ENCODE measurements at places on chromosomes 7 and 10.
A peak's percentile ranks its signal among the peaks of the same experiment; 100 is the strongest.

GRCh38 chr7:29956487-29956836, 33.1 kb downstream of the SCRN1 start:
- no peak for DNase-seq

DNA sequence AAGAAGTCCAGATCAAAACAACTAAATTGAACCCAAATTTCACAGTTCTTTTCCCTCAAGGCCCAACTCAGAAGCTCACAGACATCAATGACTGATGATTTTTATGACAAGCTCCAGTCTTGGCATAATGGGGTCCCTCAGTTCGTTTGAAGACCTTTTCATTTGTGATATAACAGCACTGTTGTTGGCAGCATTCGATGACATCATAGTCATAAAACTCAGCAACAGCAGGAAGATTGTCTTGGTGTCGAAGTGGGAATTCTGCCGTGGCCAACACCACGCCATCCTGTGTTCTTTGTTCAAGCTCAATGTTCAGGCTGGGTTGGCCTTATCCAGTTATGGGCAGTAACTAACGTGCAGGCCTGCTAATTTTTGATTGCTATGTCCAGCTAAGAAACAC, 261.7 kb downstream of the C7orf25 start:
- DNase-seq = no peak

GRCh38 chr7:130329681-130330080, 14.9 kb upstream of the CPA5 start:
- no peak for DNase-seq

GRCh38 chr7:158727690-158728089, 23.1 kb upstream of the NCAPG2 start:
- DNase-seq = no peak

- DNase-seq = no peak
Measured at GRCh38 chr7:132516042-132516840, 60.0 kb downstream of the PLXNA4 start.

- no peak for DNase-seq
Measured at GRCh38 chr7:36795451-36796021, 71.2 kb upstream of the AOAH start.

DNA sequence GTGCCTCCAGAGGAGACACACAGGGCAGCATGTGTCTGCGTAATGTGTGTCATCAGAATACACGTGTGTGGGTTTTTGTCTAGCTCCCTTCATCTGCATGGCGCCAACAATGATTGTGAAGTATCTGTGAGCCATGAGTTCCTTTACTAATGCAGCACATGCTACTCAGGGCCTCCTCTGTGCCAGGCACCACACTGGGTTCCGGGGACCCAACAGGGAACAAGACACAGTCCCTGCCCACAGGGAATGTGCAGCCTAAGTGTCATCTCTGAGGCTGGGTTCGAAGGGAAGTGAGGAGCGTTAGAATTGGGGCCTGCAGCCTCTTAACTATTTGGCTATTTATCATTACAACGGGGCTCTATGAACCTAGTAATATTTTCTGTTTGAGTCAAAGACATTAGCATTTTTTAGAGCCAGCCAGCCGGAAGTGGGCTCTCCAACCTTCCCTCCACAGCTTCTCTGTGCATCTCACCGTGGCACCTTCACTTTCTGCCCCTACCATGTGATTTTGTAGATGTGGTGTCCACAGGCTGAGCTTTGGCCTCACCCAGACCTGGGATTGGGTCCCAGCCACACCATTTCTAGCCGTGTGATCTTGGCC, 43.9 kb upstream of the SRGN start:
- DNase-seq = peak; percentile 49

GRCh38 chr7:21828841-21829240, 116.9 kb downstream of the CDCA7L start:
- no peak for DNase-seq

GRCh38 chr7:69610374-69611084, 12.3 kb downstream of the AUTS2 start:
- DNase-seq = no peak

- DNase-seq = no peak
Measured at GRCh38 chr7:128874140-128875031, 11.7 kb downstream of the ATP6V1F start.

GRCh38 chr7:94436700-94437099, 42.0 kb downstream of the COL1A2 start:
- no peak for DNase-seq

DNA sequence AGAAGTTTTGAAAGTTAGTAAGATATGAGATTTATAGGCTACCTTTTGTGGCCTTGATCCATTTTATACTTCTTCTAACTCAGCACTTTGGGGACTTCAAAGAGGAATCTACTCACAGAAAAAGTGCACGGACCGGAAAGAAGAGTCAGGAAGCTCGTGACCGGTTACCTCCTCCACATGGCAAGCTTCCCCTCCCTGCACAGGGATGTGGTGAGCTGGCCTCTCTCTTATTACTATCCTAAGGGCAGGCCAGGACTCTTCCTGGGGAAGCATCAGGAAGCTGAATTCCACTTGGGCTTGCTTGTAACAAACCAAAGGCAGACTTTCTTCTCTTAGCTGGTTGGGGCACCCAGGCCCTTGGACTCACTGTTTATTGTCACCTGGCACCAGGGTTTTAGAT, 170.8 kb upstream of the GLI3 start:
- DNase-seq = no peak

- DNase-seq = peak; percentile 3
Measured at GRCh38 chr10:28177944-28178637, 124.8 kb downstream of the MPP7 start.

- DNase-seq = no peak
Measured at GRCh38 chr7:101586078-101586905, 42.8 kb downstream of the MYL10 start.

DNA sequence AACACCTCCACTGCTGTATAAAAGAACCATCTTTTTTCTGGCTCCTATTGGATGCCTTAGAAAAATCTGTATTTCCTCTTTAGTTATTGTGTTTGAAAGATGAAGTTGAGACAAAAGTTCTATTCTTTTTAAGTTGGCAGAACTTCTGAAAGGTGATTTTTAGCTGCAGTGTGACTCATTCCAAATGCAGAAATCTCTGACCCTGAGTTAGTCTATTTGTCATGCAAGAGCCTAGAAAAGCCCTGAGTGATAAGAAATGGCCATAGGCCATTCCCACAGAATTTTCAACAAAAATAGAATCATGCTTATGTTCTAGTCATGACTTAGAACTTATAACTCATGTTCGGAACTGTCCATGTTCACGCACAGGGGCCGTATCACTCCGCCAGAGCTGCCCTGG, 89.1 kb downstream of the EGFR start:
- no peak for DNase-seq

DNA sequence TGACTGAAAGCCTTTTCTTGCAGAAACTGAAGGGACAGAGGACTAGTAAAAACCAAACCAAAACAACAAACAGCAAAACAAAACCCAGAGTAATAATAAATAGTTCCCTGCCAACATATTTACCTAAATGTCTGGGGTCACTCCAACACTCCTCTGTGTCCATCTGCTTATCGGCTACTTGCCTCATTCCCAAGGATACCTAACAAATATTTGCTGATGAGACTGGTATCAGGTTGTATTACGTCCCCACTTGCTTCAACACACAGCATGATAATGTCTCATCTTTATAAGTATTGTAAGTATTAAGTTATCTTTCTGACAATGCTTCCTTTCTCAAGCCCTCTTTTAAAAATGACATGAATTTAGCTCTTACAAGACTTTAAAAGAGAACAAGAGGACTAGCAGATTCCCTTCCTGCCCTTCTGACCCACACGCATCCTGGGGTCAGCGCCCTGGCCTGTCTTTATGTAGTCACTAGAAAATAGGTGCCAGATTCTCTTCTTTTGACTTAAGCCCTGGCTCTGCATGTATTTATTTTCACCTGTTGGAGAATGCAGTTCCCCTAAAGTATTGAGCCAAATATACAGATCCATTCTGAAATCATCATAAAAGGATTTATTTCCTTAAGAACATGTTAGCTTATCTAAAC, 110.2 kb downstream of the SEM1 start:
- no peak for DNase-seq

DNA sequence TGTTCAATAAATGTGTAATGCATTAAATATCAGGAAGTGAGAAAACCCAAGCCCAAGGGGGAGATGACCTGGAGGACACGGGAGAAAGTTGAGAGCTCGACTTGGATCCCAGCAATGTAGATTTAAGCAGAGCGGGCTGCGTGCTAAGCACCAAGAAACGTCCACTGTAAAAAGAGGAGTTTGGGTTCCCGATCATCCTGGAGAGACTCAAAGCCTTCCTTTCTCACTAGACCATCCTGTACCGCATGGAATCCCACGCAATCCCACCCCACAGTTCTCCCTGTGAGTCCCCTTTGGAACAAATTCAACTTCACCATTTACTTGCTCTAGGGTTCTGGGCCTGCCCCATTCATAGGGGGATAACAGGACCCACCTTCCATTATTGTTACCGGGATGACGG, 2.4 kb downstream of the TRPV6 start:
- no peak for DNase-seq

- DNase-seq = no peak
Measured at GRCh38 chr10:27658788-27659187, 86.8 kb downstream of the MKX start.

DNA sequence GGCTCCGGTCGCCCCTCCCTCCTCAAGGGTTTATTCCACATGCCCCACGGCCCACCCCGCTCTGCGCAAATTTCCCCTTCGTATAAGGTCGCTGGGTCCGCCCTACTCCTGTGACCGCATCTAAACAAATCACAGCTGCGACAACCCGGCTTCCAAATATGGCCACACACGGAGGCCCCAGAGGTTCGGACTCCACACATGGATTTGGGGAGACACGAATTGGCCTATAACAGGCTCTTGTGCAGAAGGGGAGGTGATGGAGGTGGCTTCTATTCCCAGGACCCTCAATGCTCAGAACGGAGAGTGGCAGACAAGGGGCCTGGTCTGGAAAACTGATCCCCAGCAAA, 90.1 kb downstream of the FOXL3 start:
- DNase-seq = peak; percentile 3

- DNase-seq = no peak
Measured at GRCh38 chr10:120656107-120656506, 195.1 kb upstream of the WDR11 start.

DNA sequence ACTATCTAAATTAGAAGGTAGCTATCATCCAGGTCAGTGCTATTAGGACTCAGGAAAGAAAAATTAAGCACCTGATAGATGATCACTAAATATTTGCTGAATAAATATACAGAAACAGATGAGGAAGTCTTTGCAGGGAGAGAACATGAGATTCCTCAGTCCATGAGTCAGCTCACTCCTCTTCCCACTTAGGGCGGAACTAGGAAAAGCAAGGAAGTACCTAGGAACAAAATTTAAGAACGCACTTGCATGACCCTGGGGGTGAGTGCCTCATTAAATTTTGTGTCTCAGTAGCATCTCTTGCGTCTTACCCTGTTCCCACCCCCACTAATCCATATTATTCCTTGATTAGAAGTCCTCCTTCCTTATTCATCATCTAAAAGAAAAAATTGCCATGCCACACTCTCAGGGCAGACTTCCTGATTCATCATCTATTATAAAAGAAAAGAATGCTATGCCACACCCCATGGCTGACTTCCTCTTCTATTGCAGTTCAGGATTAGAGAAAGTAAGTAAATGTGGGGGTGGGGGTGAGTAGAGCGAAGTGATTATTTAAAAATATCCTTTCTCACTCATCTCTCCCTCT, 208.8 kb downstream of the THSD7A start:
- no peak for DNase-seq

GRCh38 chr10:18400201-18400905, 251.0 kb downstream of the NSUN6 start:
- no peak for DNase-seq

DNA sequence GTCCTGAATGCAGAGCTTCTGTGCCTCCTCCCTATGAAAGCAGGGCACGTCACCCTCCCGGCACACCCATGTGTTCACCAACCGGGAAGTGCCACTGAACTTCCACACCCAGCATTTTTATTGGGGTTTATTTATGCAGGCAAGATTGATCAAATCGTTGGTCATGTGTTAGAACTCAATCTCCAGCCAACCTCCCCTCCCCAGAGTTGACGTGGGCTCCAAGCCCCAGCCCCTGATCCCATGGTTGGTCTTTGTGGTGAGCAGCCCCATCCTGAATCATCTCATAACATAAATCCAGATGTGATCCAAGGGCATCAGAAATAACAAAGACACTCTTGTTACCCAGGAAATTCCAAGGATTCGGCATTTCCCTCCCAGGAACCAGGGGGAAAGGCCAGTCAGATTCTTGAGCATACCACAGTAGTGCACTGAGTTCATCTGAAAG, 151.2 kb downstream of the TPST1 start:
- DNase-seq = no peak

- no peak for DNase-seq
Measured at GRCh38 chr10:109992485-109992884, 15.3 kb upstream of the ADD3 start.

DNA sequence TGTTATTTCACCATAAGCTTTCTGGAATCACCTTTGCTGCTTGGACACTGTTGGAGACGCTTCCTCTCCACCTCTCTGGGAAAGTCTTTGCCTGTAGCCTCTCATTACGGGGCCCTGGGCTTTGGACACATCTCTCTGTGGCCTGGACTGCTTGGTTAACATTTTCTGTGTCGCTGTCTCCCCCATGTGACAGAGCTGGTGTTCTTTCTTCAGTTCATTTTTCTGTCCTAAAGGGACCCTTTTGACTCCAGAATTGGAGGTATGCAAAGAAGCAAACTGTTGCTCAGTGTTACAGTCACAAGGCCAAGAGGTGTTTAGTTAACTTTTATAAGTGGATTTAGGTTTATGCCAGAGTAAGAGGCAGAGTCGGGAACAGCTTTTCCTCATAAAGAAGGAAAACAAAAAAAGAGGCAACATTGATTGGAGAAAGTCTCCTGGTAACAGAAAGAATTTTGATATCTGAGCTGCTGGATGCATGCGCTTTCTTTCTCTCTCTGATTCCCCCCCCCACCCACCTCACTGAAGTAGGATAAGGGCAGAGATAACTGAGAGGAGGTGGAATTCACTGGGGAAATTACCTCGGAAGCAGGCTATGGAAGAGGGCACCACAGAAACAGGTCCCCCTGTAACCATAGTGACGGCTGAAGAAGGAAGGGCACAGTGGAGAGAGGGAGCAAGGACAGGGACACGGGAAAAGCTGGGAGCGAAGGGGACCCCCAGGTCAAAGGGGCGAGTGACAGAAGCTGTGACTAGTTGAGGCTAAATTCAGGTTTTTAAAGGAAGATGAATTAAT, 57.8 kb downstream of the LGI1 start:
- no peak for DNase-seq

GRCh38 chr7:100087055-100087750, 1.6 kb upstream of the COPS6 start:
- DNase-seq = no peak

GRCh38 chr10:110634527-110635209, 9.5 kb upstream of the RBM20 start:
- DNase-seq = no peak

- peak; percentile 16 for DNase-seq
Measured at GRCh38 chr10:114767101-114767985, 54.2 kb upstream of the FHIP2A start.

GRCh38 chr10:79981450-79982361, 32.8 kb upstream of the SFTPD start:
- no peak for DNase-seq

- peak; percentile 11 for DNase-seq
Measured at GRCh38 chr10:119652361-119652730, 1.2 kb downstream of the BAG3 start.
